Tibial nerve (tissue), 4 donors: ENCODE measurements at places on chromosomes 7 and 10. TPM values are rescaled to one million over a fixed set of nuclear protein-coding genes. Genes with fewer than 3 reads are reported as not detected.

The SEMA3A gene
- total RNA-seq = 2.9 TPM

DNA sequence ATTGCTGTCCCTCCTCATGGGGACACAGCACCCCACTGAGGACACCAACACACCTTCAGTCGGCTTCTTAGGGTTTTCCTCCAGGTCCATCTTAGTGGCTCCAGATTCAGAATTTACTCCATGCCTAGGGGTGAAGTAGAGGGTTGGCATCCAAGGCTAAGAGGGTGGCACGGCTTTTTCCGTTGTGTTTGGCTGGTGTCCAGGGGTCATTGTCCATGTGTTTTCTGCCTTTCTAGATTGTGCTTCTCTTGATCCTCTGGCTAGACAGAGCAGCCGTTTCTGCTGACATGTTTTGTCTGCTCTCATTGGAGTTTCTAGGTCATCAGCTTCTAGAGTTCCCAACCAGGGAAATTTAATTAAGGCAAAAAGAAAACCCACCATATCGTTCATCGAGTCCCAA lies 291.6 kb upstream of the CELF2 start:
- no peaks in the 10 kb centered on the region for H3K4me1 ChIP-seq
- no peaks in the 10 kb centered on the region for H3K27me3 ChIP-seq
- H3K4me3 ChIP-seq = no peak overlapping the region
- H3K27ac ChIP-seq = no peak overlapping the region
- DNase-seq = no peak

DNA sequence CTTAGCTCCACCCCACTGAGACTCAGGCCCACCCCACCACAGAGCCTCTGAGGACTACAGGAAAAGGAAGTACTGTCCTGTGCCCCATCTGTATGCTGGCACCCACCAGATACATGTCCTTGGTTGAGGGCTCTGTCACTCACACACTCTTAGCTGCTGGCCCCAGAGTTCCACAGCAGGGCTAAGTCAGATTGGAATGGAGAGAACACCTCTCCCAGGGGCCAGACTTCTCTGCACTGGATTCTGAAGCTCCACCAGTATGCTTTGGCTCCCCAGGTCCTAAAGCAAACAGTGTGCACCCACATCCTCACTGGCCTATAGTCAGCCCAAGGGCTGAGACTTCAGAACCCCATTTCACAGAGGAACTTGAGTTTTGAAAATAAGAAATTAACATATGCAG lies 103.2 kb upstream of the PPP2R2D start:
- H3K4me1 ChIP-seq = no peaks in the 10 kb centered on the region
- H3K4me3 ChIP-seq = no peak overlapping the region
- no peak for DNase-seq
- no peaks in the 10 kb centered on the region for H3K27me3 ChIP-seq
- H3K36me3 ChIP-seq = no peaks in the 10 kb centered on the region

The TRIM4 gene
- total RNA-seq = 59.9 TPM

The CRPPA gene
- total RNA-seq = 4.4 TPM

The CALHM2 gene
- 119 TPM for total RNA-seq

The NCOA4 gene
- 113 TPM for total RNA-seq

GRCh38 chr7:87513735-87514335 lies 38.4 kb upstream of the ABCB4 start:
- H3K27ac ChIP-seq = no peak overlapping the region
- DNase-seq = no peak
- H3K36me3 ChIP-seq = no peaks in the 10 kb centered on the region
- no peaks in the 10 kb centered on the region for H3K4me1 ChIP-seq
- no peak overlapping the region for H3K4me3 ChIP-seq

The SLC35G1 gene
- total RNA-seq = 3.7 TPM

DNA sequence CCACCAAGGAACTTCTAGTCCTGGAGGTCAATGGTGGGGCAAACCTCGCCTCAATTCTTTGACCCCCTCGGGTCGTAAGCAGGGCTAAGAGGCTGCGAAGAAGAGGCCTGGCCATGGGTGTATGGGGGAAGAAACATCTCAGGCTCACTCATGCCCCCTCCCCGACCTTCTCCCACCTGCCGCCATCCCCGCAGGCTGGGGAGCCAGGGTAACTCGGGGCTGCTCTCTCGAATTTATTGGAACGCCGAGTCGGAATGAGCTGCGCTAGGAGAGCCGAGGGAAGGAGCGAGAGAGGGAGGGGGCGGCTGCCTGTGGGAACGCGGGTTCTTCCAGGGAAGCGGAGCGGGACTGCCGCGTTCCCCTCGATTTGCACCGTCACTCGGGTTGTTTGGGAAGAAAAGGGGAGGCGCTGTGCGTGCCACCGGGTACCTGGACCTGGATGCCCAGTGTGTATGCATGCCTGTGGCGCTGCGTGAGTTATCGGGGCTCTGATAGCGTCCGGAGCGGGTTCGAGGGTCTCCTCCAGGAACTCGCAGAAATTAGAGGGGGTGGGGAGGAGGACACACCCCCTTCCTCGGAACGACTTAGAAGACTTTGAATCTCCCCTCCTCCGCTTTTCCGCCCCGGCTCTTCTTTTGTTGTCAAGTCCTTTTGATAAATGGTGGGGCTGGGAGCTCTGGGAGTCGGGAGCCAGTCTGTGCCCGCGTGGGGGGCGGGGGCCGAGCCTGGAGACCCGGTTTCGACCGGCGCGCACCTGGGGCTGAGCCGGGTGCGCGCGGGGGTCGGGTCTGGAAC lies 1.8 kb upstream of the ZNF503 start:
- peak; percentile 17 for DNase-seq
- peak overlapping the region; percentile 93 for H3K27ac ChIP-seq
- no peaks in the 10 kb centered on the region for H3K27me3 ChIP-seq
- H3K4me3 ChIP-seq = peak overlapping the region; percentile 95
- H3K4me1 ChIP-seq = peaks cover 4% of the 10 kb centered on the region

DNA sequence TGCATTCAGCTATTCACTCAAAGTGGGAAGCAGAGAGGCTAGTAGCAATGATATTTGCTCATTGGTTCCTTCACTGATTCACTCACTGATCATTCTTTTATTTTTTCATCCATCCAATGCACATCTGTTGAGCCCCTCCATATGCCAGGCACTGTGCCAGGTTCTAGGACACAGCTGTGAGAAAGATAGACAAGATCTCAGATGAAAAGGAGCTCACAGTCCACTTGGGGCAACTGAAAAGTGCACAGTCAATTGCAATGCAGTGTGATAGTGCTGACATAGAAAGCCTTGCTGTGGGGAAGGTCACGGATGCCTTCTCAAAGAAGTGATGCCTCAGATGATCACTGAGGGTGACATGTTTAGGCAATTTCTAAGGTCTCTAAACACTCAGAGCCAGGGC lies 262.3 kb downstream of the PTEN start:
- H3K4me3 ChIP-seq = no peak overlapping the region
- no peaks in the 10 kb centered on the region for H3K27me3 ChIP-seq
- H3K36me3 ChIP-seq = no peaks in the 10 kb centered on the region
- no peak for DNase-seq
